PC-9 (cell line): ENCODE measurements at places on chromosomes 7 and 10. TPM values are rescaled to one million over a fixed set of nuclear protein-coding genes. Genes with fewer than 3 reads are reported as not detected.

- DNase-seq: no peak
Observed at GRCh38 chr7:110296321-110296720, 794.6 kb upstream of the LRRN3 start.

GRCh38 chr10:71287456-71287855, 31.6 kb upstream of the SLC29A3 start:
- no peak for DNase-seq

Gene BLNK
- total RNA-seq: 0.98 and 1.0 TPM in 2 replicates

DNA sequence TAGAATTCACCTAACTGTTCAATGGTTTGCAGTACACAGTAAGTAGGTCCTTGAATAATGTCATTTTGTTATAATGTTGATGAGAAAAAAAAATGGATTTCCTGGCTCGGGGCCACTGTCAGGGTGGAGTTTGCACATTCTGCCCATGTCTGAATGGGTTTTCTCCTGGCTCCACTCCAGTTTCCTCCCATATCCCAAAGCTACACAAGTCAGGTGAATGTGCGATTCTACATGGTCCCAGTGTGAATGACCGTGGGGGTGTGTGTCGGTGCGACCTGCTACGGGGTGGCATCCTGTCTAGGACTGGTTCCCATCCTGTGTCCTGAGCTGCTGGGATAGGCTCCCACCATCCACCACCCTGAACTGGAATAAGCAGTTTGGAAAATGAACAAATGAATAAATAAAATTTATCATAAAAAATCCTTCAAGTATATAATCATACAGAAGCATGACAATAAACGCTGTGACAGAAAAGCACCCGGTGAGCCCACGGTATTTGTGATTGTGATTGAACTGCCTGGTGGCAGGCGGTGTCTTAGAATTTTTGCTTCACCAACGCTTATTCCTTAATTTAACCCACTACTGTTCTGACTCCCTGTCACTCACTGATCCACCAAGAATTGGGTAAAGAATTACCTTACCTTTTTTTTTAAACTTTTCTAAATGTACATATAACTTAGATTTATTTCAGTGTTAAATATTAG, 114.1 kb downstream of the ICA1 start:
- no peak for DNase-seq

DNA sequence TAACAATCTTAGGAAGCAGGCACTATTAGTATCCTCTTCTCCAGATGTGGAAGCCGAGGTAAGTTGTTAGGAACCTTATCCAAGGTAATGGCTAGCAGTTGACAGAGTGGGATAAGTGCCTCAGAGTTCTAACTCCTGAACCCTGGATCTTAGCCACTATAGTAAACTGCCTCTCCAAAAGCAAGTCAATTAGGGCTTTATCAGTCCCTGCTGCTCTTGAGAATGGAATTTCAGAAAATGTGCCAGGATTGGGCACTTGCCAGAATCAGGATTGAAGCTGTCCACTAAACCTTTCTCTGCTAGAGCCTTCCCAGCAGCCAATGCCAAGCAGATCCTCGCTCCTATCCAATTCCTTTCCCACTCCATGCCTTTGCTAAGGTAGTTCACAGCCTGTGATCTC, 777.5 kb upstream of the POM121L12 start:
- DNase-seq: no peak

DNA sequence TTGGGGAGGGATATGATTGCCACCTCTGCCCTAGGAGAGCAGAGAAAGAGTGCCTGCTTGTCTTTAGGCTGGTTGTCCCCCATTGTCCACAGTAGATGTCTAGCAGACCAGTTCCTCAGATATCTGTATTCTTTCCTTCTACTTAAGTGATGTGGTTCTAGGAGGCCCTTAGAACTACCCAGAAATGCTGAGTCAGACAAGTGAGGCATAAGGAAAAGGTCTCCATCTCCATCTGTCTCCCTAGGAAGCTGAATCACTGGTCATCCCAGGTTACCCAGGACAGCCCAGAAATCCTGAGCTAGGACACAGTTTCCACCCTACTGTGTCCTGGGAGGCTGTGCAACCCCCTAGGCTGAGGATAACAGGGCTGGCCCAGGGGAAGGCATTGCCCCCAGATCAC, 93.4 kb upstream of the INHBA start:
- no peak for DNase-seq

DNA sequence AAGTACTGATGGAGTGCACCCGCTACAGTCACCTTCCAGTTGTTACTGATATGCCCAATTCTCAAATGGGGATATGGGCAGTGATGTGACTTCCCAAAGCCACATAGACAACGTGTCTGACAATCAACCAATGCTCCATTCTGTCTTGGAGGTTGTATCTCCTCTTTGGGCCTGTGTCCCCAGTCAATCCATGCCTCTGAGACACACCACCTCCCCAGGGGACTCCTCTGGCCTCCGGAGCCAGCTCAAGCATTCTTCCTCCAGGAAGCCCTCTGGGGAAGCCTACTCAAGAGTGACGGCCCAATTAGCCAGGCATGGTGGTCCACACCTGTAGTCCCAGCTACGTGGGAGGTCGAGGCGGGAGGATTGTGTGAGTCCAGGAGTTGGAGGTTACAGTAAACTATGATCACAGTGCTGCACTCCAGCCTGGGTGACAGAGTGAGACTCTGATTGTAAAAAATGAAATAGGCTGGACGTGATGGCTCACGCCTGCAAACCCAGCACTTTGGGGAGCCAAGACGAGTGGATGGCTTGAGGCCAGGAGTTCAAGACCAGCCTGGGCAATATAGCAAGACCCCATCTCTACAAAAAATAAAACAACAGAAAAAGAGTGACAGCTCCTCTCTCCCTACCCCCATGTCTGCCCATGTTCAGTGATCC, 99.5 kb upstream of the TNRC18 start:
- peak; percentile 64 for DNase-seq

GRCh38 chr7:139526578-139527544, 3.4 kb downstream of the CLEC2L start:
- DNase-seq: peak; percentile 21

Gene GHRHR
- not detected in 2 replicates for total RNA-seq

DNA sequence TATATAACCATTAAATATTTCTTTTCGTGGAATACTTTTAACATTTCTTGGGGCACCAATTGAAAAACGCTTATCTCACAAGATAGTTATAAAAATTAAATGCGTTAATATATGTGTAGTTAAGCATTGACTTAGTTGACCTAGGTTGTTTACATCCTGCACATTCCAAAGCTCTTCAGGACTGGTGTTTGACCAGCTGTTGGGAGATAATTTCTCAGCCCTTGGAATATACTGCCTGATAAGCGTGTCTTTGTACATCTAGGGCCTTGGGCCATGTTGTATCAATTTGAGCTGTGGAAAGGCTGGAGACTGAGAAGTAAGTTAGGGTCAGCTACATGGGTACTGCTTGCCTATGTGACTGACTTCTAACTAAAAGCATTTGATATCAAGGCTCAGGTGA, 90.0 kb upstream of the AOAH start:
- no peak for DNase-seq

GRCh38 chr10:17101910-17102266, 27.7 kb downstream of the CUBN start:
- DNase-seq: no peak

Gene OR2A5
- not detected in 2 replicates for total RNA-seq

- no peak for DNase-seq
Observed at GRCh38 chr10:22615819-22616499, 98.4 kb downstream of the PIP4K2A start.

GRCh38 chr7:129110258-129110981, 34.1 kb upstream of the TSPAN33 start:
- DNase-seq: peak; percentile 82

- no peak for DNase-seq
Observed at GRCh38 chr7:38413784-38414183, 140.3 kb upstream of the TARP start.

GRCh38 chr7:2710286-2710655, 22.3 kb downstream of the AMZ1 start:
- no peak for DNase-seq

Gene GPR37
- 1.8 and 1.9 TPM in 2 replicates for total RNA-seq

GRCh38 chr7:155922067-155922816, 110.0 kb upstream of the SHH start:
- DNase-seq: peak; percentile 96

GRCh38 chr7:34357068-34357467, 300.9 kb upstream of the NPSR1 start:
- no peak for DNase-seq

- DNase-seq: no peak
Observed at GRCh38 chr7:94060752-94061151, 56.6 kb upstream of the BET1 start.

Gene TIAL1
- 81.4 and 94.1 TPM in 2 replicates for total RNA-seq

- no peak for DNase-seq
Observed at GRCh38 chr7:91230503-91230902, 33.7 kb upstream of the FZD1 start.

DNA sequence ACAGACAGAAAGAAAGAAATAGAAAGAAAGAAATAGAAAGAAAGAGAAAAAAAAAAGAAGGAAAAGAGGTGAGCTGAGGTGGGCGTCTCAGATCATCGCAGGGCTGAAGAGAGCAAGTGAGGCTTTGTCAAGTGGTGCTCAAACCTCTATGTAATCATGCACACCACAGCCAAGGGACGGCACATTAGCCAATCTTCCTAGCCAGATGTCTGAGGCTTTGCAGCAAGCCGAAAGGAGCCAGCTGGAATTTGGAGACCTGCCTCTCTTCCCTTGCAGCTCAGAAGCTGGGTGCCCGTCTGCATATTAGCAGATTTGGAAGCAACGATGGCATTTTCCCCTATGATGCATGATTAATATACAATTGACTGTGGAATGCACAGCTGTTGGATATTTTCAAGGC, 52.5 kb downstream of the ADRA2A start:
- DNase-seq: no peak

Gene WDFY4
- not detected in 2 replicates for total RNA-seq

Gene NPFFR1
- total RNA-seq: 0.05 and 0.09 TPM in 2 replicates
